ENCODE measurements at places on chromosomes 6 and 20. TPM values are rescaled to one million over a fixed set of nuclear protein-coding genes. Genes with fewer than 3 reads are reported as not detected.
A peak's percentile ranks its signal among the peaks of the same experiment; 100 is the strongest.

Gene TREML4
- total RNA-seq, result not detected

Gene CALHM6
- not detected for total RNA-seq

Gene TNF
- 0.59 TPM for total RNA-seq

Gene GLO1
- 191 TPM for total RNA-seq

Gene SAPCD1
- total RNA-seq, result 18.2 TPM

- DNase-seq, result peak; percentile 49
These were observed 2.4 kb upstream of the ZMYND8 start for GRCh38 chr20:47358672-47359529.

DNA sequence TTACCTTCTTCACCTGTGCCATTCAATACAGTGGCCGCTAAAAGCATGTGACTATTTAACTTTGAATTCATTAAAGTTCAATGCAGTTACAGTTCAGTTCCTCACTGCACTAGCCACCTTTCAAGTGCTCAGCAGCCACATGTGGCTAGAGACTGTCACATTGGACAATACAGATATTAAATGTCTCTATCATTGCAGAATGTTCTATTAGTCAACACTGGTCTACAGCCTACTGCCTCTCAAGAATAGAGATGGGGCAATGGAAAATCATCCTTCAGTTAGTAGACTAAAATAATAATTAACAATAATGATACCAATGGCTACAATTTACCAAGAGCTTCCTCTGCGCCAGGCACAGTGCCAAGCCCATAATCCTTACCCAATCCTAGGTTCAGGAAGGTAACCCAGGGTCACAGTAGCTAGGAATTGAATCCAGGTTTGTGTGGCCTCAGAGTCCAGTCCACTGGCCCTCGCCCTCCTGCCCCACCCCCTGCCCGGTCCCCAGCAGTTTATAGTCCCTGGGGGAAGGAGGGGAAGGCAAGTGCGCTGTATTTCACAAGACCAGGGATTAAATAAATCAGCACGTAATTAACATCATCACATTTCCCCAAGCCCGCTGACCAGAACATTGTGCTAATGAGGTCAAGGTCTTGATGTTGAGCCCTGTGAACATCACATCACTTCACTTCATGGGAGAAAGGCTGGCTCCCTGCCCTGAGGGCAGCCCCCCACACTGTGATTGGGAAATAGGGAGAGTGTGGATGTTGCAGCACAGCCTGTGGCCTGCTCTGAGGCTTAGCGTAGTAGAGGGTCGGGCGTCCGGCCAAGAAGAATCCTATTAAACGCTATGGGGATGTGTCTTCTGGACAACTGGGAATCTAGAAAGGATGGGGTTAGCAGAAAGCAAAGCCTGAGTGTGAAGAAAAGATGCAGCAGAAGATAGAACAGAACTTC is 147.2 kb downstream of the VEGFA start:
- DNase-seq, result no peak

GRCh38 chr20:33169176-33169794 is 1.3 kb downstream of the BPIFA2 start:
- no peak for DNase-seq

All from HCT116 (cell line).